ENCODE measurements at places on chromosomes 7 and 10. TPM values are rescaled to one million over a fixed set of nuclear protein-coding genes. Genes with fewer than 3 reads are reported as not detected.

PLCE1 gene
- total RNA-seq: 0.03 TPM

NKX2-3 gene
- not detected for total RNA-seq

GRCh38 chr10:3749600-3749999 lies 35.4 kb downstream of the KLF6 start:
- H3K4me3 ChIP-seq: no peak overlapping the region
- no peaks in the 10 kb centered on the region for H3K4me1 ChIP-seq
- no peaks in the 10 kb centered on the region for H3K27me3 ChIP-seq
- no peak for DNase-seq
- H3K27ac ChIP-seq: no peak overlapping the region

PIP gene
- total RNA-seq: not detected

ENKUR gene
- total RNA-seq: not detected

Data from naive thymus-derived CD4-positive, alpha-beta T cell (primary cell).